Naive thymus-derived CD4-positive, alpha-beta T cell (primary cell): ENCODE measurements at places on chromosomes 2 and 18.

GRCh38 chr18:51884039-51884438 is 456.0 kb upstream of the DCC start:
- DNase-seq: no peak

DNA sequence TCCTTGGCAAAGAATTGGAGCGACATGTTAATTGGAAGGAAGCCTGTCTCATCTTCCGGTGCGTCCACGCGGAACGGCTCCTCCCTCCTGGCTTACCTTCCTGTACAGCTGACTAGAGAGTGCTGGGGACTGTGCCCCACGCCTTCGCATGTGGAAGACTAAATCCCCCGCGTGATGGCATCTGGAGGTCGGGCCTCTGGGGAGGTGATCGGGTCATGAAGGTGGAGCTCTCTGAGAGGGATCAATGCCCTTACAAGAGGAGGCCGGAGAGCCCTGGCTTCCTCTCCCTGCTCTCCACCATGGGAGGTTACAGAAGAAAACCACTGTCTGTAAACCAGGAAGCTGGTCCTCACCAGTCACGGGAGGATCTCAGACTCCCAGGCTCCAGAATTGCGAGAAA is 104.1 kb upstream of the OTOS start:
- DNase-seq: no peak

GRCh38 chr2:15750822-15751329 is 159.2 kb downstream of the DDX1 start:
- no peak for DNase-seq

- no peak for DNase-seq
These were observed 1202.8 kb downstream of the CNTNAP5 start for GRCh38 chr2:125227843-125228392.

GRCh38 chr2:70501215-70501614 is 52.4 kb downstream of the TGFA start:
- DNase-seq: no peak

DNA sequence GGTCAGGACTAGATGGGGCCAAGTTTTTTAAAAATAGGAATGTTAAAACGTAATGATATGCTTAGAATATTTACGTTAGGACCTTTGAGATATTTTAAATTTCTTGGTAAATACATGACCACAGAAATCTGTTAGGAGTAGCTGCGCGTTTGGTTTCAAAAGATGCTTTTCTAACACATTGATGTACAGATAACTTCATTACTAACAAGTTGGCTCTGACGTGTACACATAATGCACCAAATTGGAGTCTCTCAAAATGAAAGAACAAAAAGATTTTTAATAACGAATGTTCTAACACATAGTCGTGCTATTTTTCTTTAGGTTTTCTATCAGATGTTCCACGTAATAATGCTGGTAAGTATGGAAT is 608 bp downstream of the PHOSPHO2 start:
- no peak for DNase-seq

DNA sequence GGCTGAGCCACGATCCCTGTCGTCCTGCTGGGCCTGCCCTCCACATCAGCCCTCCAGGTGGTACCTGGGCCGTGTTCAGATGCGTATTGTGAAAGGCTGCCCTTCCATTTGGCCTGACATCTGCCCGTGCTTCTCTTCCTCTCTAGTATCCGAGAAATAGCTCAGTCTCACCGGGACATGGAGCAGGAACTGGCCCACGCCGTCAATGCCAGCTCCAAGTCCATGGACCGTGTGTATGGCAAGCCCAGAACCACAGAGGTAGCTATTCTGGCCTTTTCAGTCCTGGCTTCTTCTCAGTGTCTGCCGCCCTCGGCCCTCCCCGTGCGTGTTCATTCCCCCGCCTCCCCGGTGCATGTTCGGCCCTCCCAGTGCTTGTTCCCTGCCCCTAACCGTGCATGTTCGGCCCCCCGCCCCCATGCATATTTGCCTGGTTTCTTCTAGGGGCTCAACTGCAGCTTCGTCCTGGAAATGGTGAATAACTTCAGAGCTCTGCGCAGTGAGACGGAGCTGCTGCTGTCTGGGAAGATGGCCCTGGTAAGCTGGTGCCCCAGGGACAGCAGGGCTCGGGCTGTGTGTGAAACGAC is 104.3 kb downstream of the USP40 start:
- DNase-seq: no peak

GRCh38 chr2:233179848-233180366 is 71.6 kb upstream of the ATG16L1 start:
- DNase-seq: no peak

DNA sequence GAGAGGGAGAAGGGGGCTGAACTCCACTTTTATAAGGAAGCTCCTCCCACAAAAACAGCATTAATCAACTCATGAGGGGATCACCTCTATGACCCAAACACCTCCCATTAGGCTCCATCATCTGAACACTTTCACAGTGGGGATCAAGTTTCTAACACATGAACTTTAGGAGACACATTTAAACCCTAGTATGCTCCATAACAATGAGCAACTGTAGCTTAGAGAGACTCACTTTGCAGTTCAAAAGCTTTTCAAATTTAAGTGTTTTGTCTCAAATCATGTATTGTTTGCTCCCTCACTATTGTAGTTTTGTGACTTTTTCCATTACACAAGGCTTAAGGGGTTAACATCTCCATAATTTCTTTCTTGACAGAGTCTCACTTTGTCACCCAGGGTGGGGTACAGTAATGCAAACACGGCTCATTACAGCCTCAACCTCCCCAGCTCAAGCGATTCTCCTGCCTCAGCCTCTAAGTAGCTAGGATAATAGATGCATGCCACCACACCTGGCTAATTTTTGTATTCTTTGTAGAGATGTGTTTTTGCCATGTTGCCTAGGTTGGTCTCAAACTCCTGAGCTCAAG is 352.7 kb upstream of the CDH20 start:
- no peak for DNase-seq

GRCh38 chr2:122145856-122146255 is 390.4 kb downstream of the TSN start:
- DNase-seq: no peak

DNA sequence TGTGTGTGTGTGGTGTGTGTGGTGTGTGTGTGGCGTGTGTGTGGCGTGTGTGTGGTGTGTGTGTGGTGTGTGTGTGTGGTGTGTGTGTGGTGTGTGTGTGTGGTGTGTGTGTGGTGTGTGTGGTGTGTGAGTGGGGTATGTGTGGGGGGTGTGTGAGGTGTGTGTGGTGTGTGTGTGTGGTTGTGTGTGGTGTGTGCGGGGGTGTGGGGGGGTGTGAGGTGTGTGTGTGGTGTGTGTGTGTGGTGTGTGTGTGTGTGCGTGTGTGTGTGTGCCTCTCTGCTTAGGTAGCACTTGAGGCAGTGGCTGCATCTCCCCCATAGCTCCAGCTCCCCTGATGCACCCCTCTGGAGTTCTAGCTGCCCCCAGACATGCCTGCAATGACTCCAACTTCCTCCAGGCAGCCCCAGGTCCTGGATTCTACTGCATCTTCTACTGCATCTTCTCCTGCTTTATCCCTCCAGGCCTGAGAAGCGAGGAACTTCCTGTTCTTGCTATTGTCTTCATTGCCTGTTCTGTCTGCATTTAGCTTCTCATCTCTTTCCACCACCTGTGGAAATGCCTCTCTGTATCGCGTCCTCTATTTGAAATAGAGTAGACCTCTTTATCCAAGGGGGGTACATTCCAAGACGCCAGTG is 22.2 kb upstream of the MLPH start:
- DNase-seq: no peak

DNA sequence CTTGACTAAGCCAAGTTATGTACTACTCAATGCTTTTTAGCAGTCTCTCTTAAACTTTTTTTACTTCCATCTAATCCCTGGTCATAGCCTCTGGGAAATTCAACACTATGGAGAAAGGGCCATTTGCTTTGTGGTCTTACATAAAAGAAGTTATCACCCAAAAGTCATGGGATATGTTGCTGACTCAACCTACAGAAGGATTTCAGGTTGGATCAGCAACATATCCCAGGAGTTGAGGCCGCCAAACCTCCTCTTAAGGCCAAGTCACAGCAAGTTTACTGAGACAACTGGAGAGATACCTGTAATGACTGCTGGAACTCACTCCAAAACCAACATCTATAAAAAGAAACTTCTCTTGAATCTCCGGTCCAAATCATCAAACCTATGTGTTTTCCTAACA is 141.1 kb downstream of the IRS1 start:
- no peak for DNase-seq

DNA sequence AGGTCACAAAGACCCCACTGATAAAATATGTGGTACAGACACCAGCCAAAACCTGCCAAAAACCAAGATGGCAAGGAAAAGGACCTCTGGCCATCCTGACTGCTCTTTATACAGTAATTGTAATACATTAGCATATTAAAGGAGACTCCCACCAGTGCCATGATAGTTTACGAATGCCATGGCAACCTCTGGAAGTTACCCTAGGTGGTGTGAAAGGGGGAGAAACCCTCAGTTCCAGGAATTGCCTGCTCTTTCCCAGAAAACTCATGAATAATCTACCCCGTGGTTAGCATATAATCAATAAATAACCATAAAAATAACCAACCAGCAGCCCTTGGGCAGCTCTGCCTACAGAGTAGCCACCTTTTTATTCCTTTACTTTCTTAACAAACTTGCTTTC is 129.8 kb upstream of the EPB41L3 start:
- no peak for DNase-seq

- no peak for DNase-seq
These were observed 888.3 kb upstream of the CELF4 start for GRCh38 chr18:38453880-38454279.

DNA sequence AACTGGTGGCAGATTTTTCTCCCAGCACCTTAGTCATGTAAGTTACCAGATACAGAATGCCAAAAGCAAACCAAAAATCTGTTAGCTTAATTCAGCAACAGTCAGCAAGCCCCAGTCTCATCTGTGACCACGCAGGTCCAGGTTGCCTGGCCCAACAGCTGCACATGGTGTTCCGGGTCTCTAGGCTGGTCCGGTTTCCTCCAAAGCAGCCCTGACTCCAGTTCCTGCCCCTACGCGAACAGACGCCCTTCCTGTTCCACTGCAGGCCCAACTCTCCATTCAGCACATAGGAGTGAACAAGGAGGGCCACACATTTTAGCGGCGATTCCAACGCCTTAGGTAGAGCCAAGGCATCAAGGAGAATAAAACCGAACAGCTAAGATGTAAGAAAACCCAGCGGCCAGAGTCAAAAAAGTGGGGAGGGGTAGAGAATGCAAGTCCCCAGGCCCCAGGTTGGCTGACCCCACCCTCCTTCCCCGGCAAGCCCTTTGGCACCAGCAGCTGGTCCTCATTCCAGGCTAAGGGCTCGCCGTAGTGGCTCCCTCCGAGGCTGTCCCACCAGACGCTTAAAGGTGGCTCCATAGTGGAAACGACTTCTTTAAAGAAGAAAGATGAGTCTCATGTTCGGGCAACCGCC is 1.5 kb downstream of the STK25 start:
- no peak for DNase-seq

DNA sequence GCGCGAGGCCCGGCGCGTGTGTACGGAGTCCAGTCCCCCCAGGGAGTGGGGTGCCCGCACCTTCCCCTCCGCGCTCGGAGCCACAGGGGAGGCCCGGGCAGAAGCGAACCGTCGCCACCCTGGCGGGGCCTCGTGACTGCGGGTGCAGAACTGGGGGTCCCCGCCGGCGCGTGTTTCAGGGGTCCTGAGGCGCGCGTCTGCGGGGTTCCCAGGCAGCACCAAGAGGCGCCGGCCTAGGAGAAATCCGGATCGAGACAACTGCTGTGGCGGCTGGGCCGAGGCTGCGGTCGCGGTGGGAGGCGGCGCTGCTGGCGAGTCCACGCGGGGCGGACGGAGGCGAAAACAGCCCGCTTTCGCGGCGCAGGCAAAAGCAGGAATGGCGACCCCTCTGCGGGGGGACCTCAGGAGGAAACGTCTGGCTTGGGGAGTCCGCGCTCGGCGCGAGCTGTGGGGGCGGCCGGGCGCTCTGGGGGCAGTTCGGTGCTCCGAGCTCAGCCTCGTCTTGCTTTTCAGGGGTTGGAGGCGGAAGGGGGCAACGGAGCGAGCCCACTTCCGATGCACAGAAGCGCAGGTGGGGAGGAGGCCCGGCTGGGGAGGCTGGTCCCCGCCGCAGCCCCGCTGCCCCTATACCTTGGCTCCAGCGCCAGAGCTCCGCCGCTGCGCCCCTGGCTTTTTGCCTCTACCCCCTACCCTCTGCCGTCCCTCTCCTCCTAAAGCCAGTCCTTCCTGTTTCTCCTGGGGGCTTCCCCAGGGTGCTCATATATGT is 81.5 kb upstream of the LDLRAD4 start:
- no peak for DNase-seq

DNA sequence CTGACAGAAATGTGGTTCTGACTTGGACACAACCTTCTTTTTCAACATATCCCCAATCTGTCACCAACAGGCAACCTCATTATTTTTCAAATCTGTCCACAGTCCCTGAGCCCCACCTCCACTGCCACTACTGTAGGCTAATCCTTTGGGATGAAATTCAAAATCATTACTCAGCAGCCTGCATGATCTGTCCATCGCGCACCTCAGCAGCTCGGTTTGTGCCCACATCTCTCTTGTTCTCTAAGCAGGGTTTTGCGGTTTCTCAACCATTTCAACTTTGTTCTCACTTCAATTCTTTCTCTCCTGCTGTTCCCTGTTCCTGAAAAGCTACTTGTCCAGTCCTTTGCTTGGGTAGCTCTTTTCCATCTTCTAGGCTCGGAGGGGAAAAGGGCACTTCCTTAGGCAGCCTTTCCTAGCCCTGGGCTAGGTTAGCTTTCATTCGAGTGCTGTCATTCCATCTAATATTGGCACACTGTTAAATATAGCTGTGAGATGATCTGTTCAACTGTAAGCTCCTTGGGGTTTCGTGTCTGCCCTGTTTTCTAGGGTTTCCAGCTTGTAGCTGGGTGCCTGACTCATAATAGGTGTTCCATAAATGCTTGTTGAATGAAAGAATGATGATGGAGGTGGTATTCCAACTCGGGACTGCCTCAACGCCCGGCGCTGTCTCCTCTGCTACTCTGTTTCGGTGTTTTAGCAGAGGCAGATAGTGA is 653 bp upstream of the ANKAR start:
- DNase-seq: no peak

DNA sequence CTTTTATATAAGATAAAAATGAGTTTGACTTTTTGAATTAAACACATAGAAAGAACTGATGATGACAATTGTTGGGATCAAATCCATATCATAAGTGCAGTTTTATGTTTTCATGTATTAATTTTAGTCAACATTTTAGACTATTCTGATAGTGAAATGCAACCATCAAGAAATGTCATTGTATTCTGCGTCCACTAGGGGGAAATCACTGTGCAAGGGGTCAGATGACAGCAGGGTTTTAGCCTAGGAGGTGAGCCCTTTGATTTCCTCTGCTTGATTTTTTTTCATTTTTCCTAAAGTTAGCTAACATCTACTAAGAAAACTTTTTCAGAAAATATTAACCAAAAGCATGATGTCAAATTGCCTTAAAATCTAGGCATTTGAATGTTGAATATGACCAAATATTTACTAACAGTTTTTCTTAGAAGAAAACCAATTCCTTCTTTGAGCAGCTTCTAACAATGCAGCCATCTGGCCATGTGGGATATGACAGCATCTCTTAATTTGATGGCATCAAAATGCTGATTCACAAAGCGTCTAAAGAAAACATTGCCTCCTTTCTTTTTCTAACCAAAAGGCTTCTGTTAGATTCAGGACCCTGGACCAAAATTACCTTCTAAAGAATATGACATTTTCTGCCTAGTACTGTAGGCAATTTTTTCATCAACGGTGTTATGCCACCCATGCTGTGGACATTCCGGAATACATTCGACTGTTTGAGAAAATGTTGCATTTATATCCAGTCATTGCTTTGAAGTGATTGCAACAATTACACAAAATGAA is 141.5 kb downstream of the SPHKAP start:
- DNase-seq: no peak
